ENCODE measurements at places on chromosomes 7 and 10. TPM values are rescaled to one million over a fixed set of nuclear protein-coding genes. Genes with fewer than 3 reads are reported as not detected.
A peak's percentile ranks its signal among the peaks of the same experiment; 100 is the strongest.

DNA sequence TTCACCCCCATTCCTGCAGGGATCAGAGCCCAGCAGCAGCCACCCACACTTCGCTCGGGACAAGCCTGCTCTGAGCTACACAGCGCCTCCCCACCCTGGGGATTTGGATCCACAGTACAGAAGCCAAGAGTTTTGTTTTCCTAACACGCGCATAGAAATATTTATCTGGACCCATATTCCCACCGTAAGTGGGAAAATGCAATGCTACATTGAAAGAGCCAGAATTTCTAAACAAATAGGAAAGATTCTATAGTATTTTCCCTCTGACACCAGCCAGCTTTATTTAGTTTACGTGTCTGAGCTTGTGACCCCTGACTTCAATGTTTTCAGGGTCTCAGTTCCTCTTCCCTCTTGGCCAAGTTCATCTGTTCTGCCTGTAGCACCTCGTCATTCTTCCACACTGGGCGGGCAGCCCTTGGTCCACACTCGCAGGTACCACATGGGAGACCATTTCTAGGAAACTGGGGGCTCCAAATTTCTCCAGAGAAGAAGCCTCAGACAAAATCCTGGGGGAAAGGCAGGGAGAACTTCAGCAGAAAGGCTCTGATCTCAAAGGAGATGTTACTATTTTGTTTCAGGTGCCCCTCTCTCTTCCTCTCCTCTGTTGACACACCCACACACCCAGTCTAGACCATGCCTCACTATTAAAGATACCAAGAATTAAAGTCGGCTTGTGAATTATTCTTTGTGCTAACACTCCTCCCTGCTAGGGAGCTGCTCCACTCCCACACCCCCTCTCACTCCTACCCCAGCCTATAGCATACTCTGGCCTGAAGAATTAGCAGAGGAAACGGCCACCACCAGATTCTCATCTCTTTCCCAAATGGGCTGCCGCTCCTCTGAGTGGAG is 116.0 kb upstream of the PCGF5 start:
- no peaks in the 10 kb centered on the region for H3K4me1 ChIP-seq
- H3K4me3 ChIP-seq = no peak overlapping the region
- H3K36me3 ChIP-seq = no peaks in the 10 kb centered on the region
- no peak for DNase-seq
- H3K27ac ChIP-seq = no peak overlapping the region

DNA sequence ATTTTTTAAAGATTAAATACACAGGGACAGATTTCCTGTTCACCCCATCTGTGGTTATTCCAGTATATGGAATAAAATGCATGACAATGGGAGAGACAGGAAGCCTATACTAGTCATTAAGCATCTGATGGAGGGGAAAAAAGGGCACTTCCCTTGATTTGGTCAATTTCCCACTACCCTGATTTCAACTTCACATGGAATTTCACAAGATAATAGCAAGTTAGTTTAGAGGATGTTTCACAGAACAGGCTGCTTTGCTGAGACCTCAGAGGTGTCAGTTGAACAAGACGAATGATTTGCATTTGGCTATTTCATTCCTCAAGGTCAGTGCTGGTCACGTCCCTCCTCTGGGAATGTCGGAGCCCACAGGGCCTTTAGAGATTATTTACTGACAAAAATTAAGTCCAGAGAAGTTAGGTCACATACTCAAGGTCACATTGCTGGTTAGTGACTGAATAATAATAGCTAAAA is 4.7 kb upstream of the ITPRIP start:
- no peaks in the 10 kb centered on the region for H3K36me3 ChIP-seq
- no peaks in the 10 kb centered on the region for H3K27me3 ChIP-seq
- no peak overlapping the region for H3K4me3 ChIP-seq
- no peak for DNase-seq

- no peak overlapping the region for H3K4me3 ChIP-seq
- peak overlapping the region; percentile 23 for H3K27ac ChIP-seq
- peak; percentile 68 for DNase-seq
- H3K36me3 ChIP-seq = no peaks in the 10 kb centered on the region
- H3K27me3 ChIP-seq = no peaks in the 10 kb centered on the region
- H3K4me1 ChIP-seq = peaks cover 3% of the 10 kb centered on the region
Measured at GRCh38 chr7:43764039-43764761, 5.7 kb downstream of the BLVRA start.

DNA sequence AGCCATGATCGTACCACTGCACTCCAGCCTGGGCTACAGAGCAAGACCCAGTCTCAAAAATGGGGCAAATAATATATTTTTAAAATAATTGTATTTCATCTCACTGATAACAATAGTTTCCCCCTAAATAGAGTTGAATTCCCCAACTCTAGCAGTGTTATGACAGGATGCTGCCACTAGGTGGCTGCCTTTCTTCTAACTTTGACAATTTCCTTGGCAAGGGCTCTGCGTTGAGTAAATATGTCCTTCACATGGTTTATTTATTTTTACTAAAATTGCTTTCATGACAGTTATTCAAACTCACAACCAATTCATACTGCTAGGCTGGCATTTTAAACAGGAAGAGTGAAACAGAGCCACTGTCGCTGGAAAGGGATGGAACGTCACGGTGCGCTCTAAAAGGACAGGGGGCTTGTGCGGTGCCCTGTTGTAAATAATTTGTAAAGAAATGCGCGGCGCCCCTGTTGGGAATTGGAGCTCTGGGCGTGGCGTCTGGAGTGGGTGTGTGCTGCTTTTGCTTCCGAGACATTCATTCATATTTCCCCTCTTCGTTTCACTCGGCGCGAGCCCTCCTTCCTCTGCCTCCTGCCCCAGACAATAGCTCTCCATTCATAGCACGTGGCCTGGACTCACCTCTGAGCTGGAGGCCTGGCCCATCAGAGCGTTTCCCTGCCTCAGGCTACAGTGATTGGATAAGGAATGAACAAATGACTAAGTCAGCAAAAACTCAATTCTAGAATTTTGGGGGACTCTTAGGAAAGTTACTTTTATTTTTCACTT is 20.5 kb upstream of the PITRM1 start:
- H3K4me3 ChIP-seq = no peak overlapping the region
- peak; percentile 74 for DNase-seq
- no peaks in the 10 kb centered on the region for H3K36me3 ChIP-seq
- H3K4me1 ChIP-seq = peaks cover 5% of the 10 kb centered on the region
- no peaks in the 10 kb centered on the region for H3K27me3 ChIP-seq

DNA sequence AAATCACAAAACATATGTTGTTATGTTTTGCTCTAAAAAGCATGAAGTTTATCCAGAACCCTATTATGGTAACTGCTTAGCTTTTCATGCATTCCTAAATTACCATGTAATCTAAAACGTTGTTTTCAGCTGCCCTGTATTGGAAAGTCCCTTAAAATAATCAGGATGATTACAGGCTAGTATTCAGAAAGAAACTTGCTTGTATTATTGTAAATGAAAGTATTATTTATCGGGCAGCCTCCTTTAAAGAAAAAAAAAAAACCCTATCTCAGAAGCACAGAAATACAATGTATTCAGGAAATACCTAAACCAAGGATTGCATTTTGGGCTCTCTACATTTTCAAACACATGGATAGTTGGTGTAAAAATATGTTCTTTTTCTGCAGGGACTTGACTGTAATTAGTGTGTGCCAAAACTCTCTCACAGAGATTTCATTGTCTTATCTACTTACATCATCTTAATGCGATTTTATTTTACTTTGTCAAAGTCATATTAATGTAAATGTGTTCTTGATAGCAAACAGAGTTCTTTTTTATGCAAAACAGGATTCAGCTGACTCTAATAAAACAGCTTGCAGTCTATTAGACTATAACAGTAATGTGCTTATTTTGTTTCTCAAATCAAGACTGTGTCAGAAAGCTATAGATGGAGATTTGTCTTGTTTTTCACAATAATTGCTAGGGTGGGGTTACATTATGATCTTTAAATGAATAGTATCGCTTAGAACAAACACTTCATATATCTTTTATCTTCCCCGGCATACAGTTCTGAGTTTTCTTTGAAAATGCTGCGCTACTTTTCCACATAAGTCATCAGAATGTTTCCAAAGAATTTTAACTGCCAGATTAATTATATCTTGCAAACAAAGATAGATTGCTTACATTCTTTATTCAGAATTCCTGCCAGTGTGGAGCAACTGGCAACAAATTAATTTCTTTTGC is 65.3 kb upstream of the ARID5B start:
- H3K27ac ChIP-seq = peak overlapping the region; percentile 38
- peaks cover 27% of the 10 kb centered on the region for H3K4me1 ChIP-seq
- no peaks in the 10 kb centered on the region for H3K36me3 ChIP-seq
- DNase-seq = peak; percentile 30
- no peak overlapping the region for H3K4me3 ChIP-seq

- H3K4me1 ChIP-seq = peaks cover 19% of the 10 kb centered on the region
- no peaks in the 10 kb centered on the region for H3K36me3 ChIP-seq
- H3K4me3 ChIP-seq = peak overlapping the region; percentile 49
- H3K27me3 ChIP-seq = no peaks in the 10 kb centered on the region
- DNase-seq = peak; percentile 68
Measured at GRCh38 chr7:1531263-1531978, 919 bp downstream of the MAFK start.

DNA sequence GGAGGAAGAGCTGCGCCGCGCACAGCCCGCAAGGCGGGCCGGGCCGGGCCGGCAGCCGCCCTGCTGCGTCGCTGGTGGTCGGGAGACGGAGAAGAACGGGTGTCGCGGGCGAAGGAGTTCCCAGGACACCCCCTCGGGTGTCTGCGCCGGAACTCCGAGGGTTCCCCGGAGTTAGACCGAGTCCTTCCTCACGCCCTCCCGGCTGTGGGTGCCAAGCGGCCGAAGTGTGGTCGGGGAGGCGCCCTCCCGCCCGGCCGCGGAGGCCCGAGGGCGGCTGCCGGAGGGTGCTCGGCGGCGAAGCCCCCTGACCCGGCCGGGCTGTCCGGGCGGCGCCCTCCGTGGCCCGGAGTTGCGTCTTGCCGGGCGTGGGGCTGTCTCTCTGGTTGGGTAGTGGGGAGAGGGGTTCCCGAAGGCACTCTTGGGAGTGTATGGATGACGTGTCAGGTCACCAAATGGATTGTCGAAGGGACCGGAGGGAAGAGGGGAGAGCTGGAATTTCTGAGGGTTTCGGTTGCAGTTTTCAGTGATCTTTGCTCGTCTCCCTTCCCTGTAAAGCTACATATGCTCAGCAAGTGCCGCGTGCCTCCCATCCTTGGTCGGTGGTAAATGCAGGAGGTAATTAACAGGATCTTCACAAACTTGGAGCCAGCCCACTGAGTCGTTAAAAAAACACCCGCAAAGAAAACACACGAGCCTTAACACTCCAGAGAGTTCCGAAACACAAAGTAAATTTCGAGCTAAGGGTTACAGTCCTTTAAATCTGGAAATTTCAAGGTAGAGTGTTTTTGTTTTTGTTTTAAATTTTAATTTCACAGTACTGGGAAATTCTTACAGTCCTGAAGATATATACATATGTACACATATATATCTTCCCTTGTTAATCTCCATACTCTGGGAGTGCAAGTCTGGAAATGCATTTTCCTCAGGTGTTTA is 871 bp downstream of the ST7 start:
- H3K27ac ChIP-seq = peak overlapping the region; percentile 99
- peak; percentile 74 for DNase-seq
- H3K4me3 ChIP-seq = peak overlapping the region; percentile 88
- H3K27me3 ChIP-seq = no peaks in the 10 kb centered on the region
- peaks cover 27% of the 10 kb centered on the region for H3K4me1 ChIP-seq

GRCh38 chr10:120970595-120971529 is 119.7 kb downstream of the WDR11 start:
- no peaks in the 10 kb centered on the region for H3K36me3 ChIP-seq
- no peak overlapping the region for H3K4me3 ChIP-seq
- no peaks in the 10 kb centered on the region for H3K27me3 ChIP-seq
- no peaks in the 10 kb centered on the region for H3K4me1 ChIP-seq
- H3K27ac ChIP-seq = no peak overlapping the region

- no peaks in the 10 kb centered on the region for H3K36me3 ChIP-seq
- H3K4me3 ChIP-seq = no peak overlapping the region
- DNase-seq = no peak
- H3K27me3 ChIP-seq = no peaks in the 10 kb centered on the region
- H3K4me1 ChIP-seq = no peaks in the 10 kb centered on the region
Measured at GRCh38 chr7:150835702-150836280, 16.5 kb upstream of the AOC1 start.

- H3K4me3 ChIP-seq = no peak overlapping the region
- H3K4me1 ChIP-seq = peaks cover 19% of the 10 kb centered on the region
- no peaks in the 10 kb centered on the region for H3K27me3 ChIP-seq
Measured at GRCh38 chr7:158018098-158018762, 569.4 kb downstream of the PTPRN2 start.

DNA sequence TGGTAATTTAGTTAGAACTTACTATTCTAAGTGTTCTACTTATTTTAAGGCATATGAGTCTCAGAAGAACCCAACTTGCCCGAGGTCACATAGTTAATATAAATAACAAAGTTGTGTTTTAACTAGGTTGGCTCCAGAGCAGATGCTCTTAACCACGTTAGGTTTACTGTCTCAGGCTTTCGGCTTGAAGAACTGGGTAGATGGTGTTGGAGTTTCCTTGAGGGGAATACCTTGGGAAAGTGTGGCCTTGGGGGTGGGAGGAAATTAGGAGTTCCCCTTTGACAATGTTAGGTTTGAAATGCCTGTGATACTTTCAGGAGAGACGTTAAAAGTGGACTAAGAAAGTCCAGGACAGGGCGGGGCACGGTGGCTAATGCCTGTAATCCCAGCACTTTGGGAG is 9.6 kb downstream of the ZNF398 start:
- no peak for DNase-seq
- H3K27ac ChIP-seq = no peak overlapping the region
- H3K36me3 ChIP-seq = no peaks in the 10 kb centered on the region
- no peaks in the 10 kb centered on the region for H3K27me3 ChIP-seq
- H3K4me1 ChIP-seq = no peaks in the 10 kb centered on the region

- no peaks in the 10 kb centered on the region for H3K27me3 ChIP-seq
- peak overlapping the region; percentile 86 for H3K27ac ChIP-seq
- peak overlapping the region; percentile 84 for H3K4me3 ChIP-seq
- H3K4me1 ChIP-seq = peaks cover 3% of the 10 kb centered on the region
Measured at GRCh38 chr10:75407713-75408508, 6.3 kb upstream of the ZNF503 start.

DNA sequence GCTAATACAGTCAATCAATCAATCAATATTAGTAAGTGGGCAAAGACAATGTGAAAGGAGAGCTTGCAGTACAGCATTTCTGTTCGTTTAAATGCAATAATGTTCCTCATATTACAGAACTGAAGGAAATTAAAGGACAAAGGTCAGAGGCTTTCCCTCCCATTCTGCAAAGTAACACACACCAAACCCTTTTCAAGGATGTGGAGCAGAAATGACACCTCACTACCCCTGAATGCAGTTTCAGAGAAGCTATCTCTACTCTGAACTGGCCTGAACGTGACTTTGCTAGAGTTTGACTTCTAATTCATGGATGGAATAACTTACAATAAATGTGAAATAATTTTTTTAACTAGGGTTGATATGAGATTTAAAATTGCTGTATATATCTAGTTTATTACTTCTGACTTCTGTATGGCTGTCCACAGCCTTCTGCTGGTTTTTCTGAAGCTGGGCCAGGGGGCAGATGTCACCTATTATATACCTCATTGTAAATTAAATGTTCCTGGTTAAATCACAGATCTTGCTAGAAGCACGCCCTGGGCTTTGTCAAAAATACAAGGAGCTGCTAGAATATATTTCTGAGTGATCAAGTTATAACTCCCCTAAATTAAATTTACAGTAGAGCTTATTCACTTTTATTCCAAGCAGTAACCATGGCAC is 156.9 kb upstream of the C7orf33 start:
- no peak for DNase-seq
- no peaks in the 10 kb centered on the region for H3K27me3 ChIP-seq
- no peaks in the 10 kb centered on the region for H3K4me1 ChIP-seq
- no peak overlapping the region for H3K4me3 ChIP-seq
- H3K36me3 ChIP-seq = no peaks in the 10 kb centered on the region
- H3K27ac ChIP-seq = no peak overlapping the region

Gene SAMD9L
- polyA plus RNA-seq = 2.7 TPM

Gene CYP3A5
- 0.55 TPM for polyA plus RNA-seq

Gene NUTM2D
- 8.1 TPM for polyA plus RNA-seq

Gene ANKRD22
- polyA plus RNA-seq = 1.3 TPM

Gene ZSWIM8
- polyA plus RNA-seq = 204 TPM

Gene PGAM2
- polyA plus RNA-seq = 298 TPM

Data from testis (tissue), 5 donors.